ENCODE measurements at places on chromosomes 11 and 22. TPM values are rescaled to one million over a fixed set of nuclear protein-coding genes. Genes with fewer than 3 reads are reported as not detected.
A peak's percentile ranks its signal among the peaks of the same experiment; 100 is the strongest.

The OR52N4 gene
- total RNA-seq = 2.6 TPM

The DKK3 gene
- total RNA-seq = 10.3 TPM

The GNAZ gene
- total RNA-seq = 0.68 TPM

The SHISAL1 gene
- total RNA-seq = not detected

The DUSP8 gene
- total RNA-seq = 3.1 TPM

The NEFH gene
- 0.47 TPM for total RNA-seq

The PGR gene
- not detected for total RNA-seq

- no peak for DNase-seq
These were observed 86.6 kb downstream of the PKNOX2 start for GRCh38 chr11:125251214-125251545.

DNA sequence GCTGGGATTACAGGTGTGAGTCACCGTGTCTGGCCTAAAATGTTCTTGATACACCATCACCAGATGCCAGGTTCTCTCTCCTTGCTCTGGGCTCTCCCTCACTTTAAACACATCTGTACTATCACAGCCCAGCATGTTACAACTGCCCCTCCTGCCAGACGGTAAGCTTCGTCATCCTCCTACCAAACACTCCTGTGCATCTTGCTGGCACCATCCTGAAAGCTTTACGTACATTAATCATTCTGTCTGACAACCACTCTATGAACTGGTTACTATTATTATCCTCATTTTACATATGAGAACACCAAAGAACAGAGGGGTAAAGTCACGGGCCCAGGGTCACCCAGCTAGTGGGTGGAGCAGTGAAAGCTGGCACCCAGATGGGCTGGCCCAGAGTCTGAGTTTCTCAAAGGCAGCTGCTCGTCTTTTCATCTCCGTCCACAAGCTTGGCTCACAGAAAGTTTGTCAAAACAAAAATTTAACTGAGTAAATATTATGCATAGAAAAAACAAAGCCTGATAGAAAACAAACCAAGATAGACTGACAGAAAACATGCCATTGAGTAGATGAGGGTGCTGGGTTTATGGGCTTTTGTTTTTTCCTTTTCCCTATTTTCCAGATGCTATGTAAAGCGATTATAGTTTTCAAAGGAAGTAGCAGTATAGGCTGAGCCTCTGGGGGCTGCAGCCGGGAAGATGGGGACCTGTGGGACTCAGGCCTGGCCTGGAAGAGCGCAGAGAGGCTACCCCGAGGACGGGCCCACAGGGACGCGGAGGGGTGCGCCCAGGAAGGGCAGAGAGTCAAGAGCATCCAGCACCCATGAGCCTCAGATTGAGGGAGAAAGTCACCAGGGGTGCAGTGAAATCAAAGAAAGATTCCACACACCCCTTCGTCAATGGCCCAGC is 9.5 kb downstream of the PLA2G6 start:
- DNase-seq = no peak

DNA sequence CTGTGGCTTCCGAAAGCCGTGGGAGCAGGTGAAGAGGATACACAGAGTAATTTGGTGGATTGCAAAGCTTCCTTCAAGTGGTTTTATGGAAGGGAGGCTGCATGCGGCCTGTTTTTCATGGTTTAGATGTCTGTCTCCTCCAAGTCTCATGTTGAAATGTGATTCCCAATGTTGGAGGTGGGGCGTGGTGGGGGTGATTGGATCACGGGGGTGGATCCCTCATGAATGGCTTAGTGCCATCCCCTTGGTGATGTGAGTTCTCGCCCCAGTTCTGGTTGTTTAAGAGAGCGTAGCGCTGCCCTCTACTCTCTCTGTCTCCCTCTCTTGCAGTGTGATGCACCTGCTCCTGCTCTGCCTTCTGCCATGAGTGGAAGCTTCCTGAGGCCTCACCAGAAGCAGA is 247.8 kb upstream of the B3GAT1 start:
- no peak for DNase-seq

- DNase-seq = no peak
These were observed 2.6 kb downstream of the RCE1 start for GRCh38 chr11:66845876-66846212.

DNA sequence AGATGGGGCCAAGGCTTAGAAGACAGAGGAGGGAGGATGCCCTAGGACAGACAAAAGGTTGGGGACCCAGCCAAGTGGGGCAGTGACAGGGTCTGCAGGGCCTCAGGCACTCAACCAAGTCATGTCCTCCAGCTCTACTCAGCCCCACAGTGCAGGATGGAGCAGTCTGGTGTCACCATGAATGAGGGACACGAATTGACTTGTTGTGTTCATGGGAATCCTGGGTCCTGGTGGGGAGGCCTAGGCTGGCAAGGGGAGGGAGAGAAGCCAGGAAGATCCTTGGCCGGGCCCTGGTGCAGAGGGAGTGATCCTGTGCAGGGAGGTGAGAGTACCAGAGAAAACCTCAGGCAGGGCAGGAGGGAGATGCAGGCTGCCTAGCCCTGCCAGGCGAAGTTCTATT is 12.0 kb downstream of the P2RY6 start:
- DNase-seq = no peak

- DNase-seq = no peak
These were observed 31.1 kb upstream of the RAB30 start for GRCh38 chr11:83102834-83103233.

- DNase-seq = no peak
These were observed 3.6 kb downstream of the SOX6 start for GRCh38 chr11:16352707-16353106.

DNA sequence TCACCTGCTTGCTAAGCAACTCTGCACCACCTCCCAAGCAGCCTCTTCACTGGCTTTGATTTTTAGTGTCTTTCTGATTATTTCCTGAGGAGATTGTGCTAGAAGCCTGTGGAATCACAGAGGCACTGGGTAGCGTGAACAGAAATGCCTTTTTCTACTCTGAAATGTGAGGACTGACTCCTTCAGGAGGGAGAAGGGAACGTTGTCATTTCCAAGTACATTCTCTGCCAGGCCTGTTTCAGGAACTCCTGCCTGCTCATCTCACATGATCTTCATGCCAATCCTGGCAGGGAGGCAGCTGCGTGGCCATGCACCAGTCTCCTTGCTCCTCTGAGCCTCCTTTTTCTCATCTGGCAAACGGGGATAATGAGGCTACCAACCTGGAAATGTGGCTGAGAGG is 49.8 kb upstream of the PRDM11 start:
- DNase-seq = no peak

GRCh38 chr11:15195454-15196200 is 80.9 kb downstream of the INSC start:
- DNase-seq = no peak

DNA sequence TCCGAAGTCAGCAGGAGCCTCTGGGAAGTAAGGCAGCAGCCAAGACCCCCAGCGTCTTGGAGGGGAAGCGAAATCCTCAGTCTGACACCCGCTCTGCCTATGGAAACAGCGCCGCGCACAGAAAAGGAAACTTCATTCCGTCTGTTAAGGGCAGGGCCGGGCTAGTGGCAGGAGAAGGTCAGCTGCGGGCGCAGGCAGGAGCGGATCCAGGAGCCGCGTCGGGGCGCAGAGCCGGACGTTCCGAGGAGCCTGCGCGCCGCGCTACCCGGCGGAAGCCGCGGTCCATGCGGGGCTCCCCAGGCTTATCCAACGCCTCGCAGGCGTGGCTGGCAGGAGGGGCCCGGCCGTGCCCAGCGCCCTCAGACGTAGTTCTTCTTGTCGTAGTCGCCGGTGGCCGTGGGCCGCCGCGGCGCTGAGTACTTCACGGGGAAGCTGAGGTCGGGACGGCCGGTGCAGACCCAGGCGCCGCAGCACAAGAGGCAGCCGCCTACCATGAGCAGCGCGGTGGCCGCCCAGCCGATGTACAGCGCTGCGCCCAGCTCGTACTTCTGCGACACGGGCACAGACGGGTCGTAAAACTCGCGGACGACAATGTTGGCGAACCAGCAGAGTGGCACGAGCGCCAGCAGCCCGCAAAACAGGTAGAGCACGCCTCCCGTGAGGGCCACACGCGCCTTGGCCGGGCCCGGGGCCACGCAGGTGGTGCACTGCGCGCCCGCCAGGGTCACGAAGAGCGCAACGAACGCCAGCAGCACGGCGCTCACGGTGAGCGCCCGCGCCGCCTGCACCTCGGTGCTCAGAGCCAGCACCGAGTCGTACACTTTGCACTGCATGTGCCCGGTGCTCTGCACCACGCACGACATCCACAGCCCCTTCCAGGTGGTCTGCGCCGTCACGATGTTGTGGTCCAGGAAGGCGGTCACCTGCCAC is 705 bp downstream of the CLDN5 start:
- peak; percentile 18 for DNase-seq

- no peak for DNase-seq
These were observed 108.7 kb upstream of the SNX19 start for GRCh38 chr11:131025020-131025419.

Measured in naive thymus-derived CD8-positive, alpha-beta T cell (primary cell).